ENCODE measurements at places on chromosomes 16 and 17. TPM values are rescaled to one million over a fixed set of nuclear protein-coding genes. Genes with fewer than 3 reads are reported as not detected.
A peak's percentile ranks its signal among the peaks of the same experiment; 100 is the strongest.

MVP gene
- 22.0 TPM for total RNA-seq

DNA sequence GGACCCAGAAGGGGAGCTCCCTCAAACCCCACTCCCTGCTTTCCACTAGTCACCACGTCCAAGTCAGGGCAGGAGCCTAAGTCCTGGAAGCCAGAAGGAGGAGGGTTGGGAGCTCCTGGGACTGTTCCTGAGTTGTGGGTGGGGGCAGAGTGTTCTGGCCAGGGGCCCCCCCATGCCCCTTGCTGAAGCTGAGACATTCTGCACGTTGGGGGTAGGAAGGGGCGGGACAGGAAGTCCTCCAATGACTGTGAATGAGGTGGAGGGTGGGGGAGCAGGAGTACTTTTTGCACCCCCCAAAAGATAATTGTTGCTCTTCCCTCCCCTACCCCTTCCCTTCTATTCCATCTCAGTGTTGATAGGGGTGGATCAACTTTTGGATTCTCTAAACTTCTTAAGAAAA lies 21.4 kb upstream of the C17orf113 start:
- DNase-seq, result peak; percentile 56

DNA sequence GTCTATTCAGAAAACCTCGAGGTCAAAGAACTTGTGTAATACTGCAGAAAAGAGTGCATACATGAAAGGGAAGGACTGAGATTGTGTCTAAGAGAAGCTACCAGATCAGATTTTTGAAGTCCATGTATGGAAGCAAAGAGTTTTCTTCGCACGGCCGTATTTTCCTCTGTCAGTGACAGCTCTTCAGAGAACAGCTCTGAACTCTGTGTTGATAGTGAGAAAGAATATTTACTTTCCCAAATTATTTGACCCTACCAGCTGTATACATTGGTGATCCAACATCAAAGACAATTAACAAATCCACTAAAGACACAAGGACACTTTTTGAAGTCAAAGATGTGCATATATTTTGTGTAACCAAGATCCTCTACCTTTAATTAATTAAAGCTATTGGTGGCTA lies 107.8 kb upstream of the PSMD7 start:
- DNase-seq, result no peak

GRCh38 chr16:84582958-84583516 lies 34.8 kb downstream of the COTL1 start:
- DNase-seq, result no peak

DNA sequence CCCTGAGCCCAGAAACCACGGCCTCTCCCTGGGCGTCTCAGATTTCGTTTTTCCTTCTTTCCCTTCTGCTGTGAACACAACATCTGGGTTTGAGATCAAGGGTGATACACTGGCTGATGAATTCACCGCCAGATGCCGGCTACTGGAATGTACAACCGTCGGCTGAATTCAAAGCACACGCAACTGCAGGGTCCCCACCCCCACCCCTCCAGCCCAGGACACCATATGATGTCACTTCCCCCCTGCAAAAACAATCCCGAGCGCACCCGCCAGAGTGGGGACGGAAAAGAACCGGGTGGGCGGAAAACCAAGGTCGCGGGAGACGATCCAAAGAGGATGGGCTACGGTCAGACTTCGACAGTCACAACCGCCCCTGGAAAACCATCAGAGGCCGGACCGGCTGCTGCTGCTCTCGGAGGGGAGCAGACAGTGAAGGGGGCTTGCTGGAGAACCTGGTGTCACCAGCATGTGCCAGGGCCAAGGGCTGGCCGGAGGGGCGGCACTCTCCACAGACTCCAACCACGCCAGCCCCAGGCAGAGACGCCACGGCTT lies 23.3 kb downstream of the CEP295NL start:
- peak; percentile 54 for DNase-seq

DNA sequence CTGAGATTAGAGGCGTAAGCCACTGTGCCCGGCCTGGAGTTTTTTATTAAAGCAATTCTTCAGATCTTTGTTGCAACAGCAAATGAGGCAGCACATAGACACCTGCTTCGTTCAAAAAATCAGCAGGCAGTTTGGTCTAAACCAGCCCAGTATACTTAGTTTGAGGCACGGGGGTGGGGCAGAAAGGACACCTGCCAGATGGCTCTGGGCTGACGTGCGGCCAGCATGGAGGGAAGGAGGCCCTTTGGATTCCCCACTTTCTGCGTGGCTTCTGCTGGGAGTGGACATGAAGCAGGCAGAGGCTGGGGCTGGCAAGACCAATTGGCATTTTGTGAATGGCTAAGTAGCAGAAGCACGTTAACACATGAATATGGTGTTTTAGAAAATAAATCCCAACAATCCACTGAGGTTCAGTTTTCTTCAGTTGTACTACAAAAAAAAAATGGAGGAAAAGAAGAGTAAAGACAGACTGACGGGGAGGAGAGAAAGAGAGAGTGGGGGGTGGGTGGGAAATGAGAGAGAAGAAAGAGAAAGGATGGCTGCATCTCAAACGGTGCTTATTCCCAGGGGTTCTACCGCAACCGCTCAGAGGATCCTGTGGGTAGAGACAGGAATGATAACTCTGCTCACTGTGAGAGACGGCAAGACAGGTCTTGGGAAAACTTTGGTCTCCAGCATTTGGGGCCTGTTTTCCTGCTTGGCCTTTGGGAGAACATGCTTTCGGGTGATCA lies 16.3 kb downstream of the C16orf46 start:
- peak; percentile 24 for DNase-seq
